ENCODE measurements at places on chromosomes 11 and 22. TPM values are rescaled to one million over a fixed set of nuclear protein-coding genes. Genes with fewer than 3 reads are reported as not detected.

GRCh38 chr11:57787920-57788702 is 26.5 kb downstream of the CTNND1 start:
- no peak for DNase-seq
- no peaks in the 10 kb centered on the region for H3K27me3 ChIP-seq
- no peaks in the 10 kb centered on the region for H3K36me3 ChIP-seq
- H3K27ac ChIP-seq: no peak overlapping the region

DNA sequence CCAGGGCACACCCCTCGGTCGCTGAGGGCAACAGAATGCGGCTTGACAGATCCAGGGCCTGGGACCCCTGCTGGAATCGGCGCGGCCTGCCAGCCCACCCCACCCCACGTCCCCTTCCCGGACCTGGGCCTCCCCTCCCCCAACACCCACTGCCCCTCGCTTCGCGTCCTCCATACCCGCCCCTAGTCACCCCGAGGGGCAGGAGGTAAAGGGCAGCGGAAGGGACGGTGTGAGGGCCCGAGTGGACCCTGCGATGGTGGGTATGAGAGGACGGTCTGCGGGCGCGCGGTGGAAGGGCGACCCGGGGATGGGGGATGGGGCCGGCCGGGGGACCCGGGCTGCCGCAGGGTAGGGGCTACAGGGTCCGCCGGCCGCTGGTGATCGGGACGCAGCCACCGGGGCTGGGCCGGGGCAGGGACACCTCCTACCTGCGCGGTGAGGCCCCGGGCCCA is 311 bp downstream of the APBB1 start:
- H3K36me3 ChIP-seq: no peaks in the 10 kb centered on the region
- H3K4me1 ChIP-seq: peaks cover 5% of the 10 kb centered on the region
- no peak for DNase-seq
- H3K27me3 ChIP-seq: peaks cover 3% of the 10 kb centered on the region
- no peak overlapping the region for H3K27ac ChIP-seq
- H3K4me3 ChIP-seq: peak overlapping the region; percentile 47

DNA sequence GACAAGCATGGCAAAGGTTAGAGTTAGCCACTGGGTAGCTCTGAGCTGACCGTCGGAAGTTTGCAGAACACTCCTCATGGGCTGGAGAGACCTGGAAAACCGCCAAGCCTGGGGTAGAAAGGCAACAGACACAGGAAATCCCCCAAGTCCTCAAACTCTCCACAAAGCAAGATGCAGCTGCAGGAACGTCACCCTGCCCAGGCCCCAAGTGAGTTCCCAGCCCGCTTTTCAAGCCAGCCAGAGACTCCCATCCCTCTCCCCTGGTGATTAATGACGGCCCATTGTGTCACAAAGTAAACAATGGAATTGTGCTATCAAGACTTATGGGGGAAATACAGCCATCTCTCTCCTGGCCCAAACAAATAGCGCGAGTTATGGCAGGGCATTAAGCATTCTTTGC is 633.0 kb downstream of the TBC1D22A start:
- no peak for DNase-seq
- H3K27me3 ChIP-seq: no peaks in the 10 kb centered on the region
- no peaks in the 10 kb centered on the region for H3K36me3 ChIP-seq
- no peak overlapping the region for H3K4me3 ChIP-seq
- H3K27ac ChIP-seq: no peak overlapping the region

- H3K4me3 ChIP-seq: no peak overlapping the region
- H3K27ac ChIP-seq: no peak overlapping the region
- no peak for DNase-seq
These were observed 55.1 kb downstream of the NAV2 start for GRCh38 chr11:19767627-19768151.

Gene GUCD1
- 48.7 TPM for total RNA-seq

Gene A4GALT
- 16.0 TPM for total RNA-seq

Gene MPPED2
- total RNA-seq: not detected

Gene MMP1
- not detected for total RNA-seq

Measured in HCT116 (cell line).